Right lung (tissue), 10 donors: ENCODE measurements at places on chromosomes 2 and 18. TPM values are rescaled to one million over a fixed set of nuclear protein-coding genes. Genes with fewer than 3 reads are reported as not detected.

GRCh38 chr2:83851066-83851465, 608.0 kb downstream of the SUCLG1 start:
- no peak for DNase-seq

GRCh38 chr2:159131914-159132281, 154.6 kb downstream of the WDSUB1 start:
- DNase-seq, result no peak

GRCh38 chr2:9897331-9897737, 54.1 kb downstream of the TAF1B start:
- no peak for DNase-seq

REG1B gene
- polyA plus RNA-seq, result not detected

GRCh38 chr2:32210767-32211408, 45.2 kb downstream of the SLC30A6 start:
- DNase-seq, result no peak

GRCh38 chr2:199988151-199988550, 32.8 kb downstream of the MAIP1 start:
- DNase-seq, result no peak

CFAP65 gene
- 4.5 TPM for polyA plus RNA-seq

SCN2A gene
- 0.41 TPM for polyA plus RNA-seq

DNA sequence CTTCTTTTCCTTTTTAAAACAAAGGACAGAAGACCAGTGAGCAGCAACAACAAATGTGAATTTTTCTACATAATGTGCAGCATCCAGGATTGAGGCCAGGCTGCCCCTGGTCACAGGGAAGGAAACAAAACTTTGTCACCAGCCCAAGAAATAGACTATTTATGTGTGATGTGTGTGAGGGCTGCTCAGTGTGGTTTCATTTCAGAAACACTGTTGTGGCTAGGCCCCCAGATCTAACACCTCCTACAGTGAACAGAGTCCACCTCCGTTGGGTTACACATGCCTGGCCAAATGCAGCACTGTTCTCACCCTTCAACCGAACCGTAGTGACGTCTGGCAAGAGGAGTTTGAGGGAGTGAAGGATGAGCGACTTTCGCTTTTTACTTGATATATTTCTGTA, 146.3 kb upstream of the RIOK3 start:
- no peak for DNase-seq
